ENCODE measurements at places on chromosomes 2 and 18. TPM values are rescaled to one million over a fixed set of nuclear protein-coding genes. Genes with fewer than 3 reads are reported as not detected.

TLX2 gene
- total RNA-seq, result not detected

MLPH gene
- 244 TPM for total RNA-seq

ARID5A gene
- 17.4 TPM for total RNA-seq

TUBB8B gene
- not detected for total RNA-seq

TRIM43 gene
- total RNA-seq, result not detected

RNF181 gene
- total RNA-seq, result 107 TPM

IL36RN gene
- not detected for total RNA-seq

FAM117B gene
- 4.9 TPM for total RNA-seq

POTEJ gene
- not detected for total RNA-seq

RALB gene
- 68.1 TPM for total RNA-seq

PPP1R1C gene
- total RNA-seq, result 11.8 TPM

UGT1A7 gene
- not detected for total RNA-seq

FARP2 gene
- total RNA-seq, result 32.2 TPM

ST6GAL2 gene
- total RNA-seq, result 2.2 TPM

LMAN2L gene
- 18.4 TPM for total RNA-seq

SLC16A14 gene
- total RNA-seq, result 5.5 TPM

ABCG5 gene
- total RNA-seq, result not detected

LRRTM1 gene
- not detected for total RNA-seq

GAREM1 gene
- total RNA-seq, result 10.3 TPM

TCF23 gene
- total RNA-seq, result 0.08 TPM

PRSS56 gene
- total RNA-seq, result not detected

ATL2 gene
- total RNA-seq, result 51.9 TPM

REG1B gene
- total RNA-seq, result not detected

PER2 gene
- total RNA-seq, result 7.7 TPM

RAB3GAP1 gene
- 40.2 TPM for total RNA-seq

DCC gene
- 1.1 TPM for total RNA-seq

G6PC2 gene
- total RNA-seq, result not detected

SULT1C2 gene
- total RNA-seq, result 14.6 TPM

COL6A3 gene
- 868 TPM for total RNA-seq

IL36G gene
- not detected for total RNA-seq

DES gene
- 101 TPM for total RNA-seq

CDH2 gene
- 1.6 TPM for total RNA-seq

GLI2 gene
- 17.2 TPM for total RNA-seq

TMEM178A gene
- 1.4 TPM for total RNA-seq

CFC1 gene
- not detected for total RNA-seq

POTEI gene
- not detected for total RNA-seq

CSRNP3 gene
- total RNA-seq, result 5.5 TPM

FAM110C gene
- total RNA-seq, result 2.8 TPM

ABCA12 gene
- 0.58 TPM for total RNA-seq

MARS2 gene
- total RNA-seq, result 7.8 TPM

DSC2 gene
- total RNA-seq, result 18.5 TPM

Measured in left lung (tissue), 14 donors.